ENCODE measurements at places on chromosomes 2 and 18.

GRCh38 chr2:129908721-129909373, 70.6 kb upstream of the RAB6C start:
- no peak for DNase-seq

DNA sequence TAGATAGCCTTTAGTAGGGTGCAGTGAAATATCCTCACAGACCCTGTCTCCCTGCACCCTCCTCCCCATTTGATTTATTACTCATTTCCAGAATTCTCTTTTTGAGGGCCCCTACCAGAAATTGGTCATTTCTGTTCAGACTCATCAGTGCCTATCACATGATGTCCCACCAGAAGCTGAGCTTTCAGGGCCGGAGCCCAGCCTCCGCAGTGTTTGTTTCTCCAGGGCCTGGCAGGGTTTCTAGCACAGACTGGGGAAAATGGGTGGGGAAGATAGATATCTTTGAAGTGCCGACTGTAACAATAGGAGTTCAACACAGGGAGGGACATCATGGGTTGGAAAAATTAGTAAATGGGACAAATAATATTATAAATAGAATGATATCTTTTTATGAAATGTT, 208.0 kb downstream of the PTGR3 start:
- no peak for DNase-seq

GRCh38 chr2:241686650-241687425, at the start of gene DTYMK:
DTYMK (minus strand) TSS chr2:241686815; CDS start chr2:241686783, 32 bp downstream.
- peak; percentile 87 for DNase-seq

DNA sequence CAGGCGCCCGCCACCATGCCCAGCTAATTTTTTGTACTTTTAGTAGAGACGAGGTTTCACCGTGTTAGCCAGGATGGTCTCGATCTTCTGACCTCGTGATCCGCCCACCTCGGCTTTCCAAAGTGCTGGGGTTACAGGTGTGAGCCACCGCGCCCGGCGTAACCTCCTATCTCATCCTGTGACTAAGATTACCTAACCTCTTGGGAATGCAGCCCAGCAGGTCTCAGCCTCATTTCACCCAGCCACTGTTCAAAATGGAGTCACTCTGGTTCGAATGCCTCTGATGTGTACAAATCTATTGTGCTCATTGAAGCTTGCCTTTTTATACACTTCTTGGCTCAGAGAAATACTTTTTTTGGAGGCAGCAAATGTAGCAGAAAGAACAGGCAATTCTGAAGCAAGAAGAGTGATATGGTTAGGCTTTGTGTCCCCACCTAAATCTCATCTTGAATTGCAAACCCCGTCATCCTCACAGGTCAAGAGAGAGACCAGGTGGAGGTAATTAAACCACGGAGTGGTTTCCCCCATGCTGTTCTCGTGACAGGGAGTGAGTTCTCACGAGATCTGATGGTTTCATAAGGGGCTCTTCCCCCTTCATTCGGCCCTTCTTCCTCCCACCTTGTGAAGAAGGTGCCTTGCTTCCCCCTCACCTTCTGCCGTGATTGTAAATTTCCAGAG, 60.6 kb downstream of the SLC4A3 start:
- no peak for DNase-seq

GRCh38 chr2:173869244-173870229, 95.6 kb downstream of the SP3 start:
- DNase-seq: no peak

- no peak for DNase-seq
These were observed 1.3 kb downstream of the ADI1 start for GRCh38 chr2:3517948-3518495.

DNA sequence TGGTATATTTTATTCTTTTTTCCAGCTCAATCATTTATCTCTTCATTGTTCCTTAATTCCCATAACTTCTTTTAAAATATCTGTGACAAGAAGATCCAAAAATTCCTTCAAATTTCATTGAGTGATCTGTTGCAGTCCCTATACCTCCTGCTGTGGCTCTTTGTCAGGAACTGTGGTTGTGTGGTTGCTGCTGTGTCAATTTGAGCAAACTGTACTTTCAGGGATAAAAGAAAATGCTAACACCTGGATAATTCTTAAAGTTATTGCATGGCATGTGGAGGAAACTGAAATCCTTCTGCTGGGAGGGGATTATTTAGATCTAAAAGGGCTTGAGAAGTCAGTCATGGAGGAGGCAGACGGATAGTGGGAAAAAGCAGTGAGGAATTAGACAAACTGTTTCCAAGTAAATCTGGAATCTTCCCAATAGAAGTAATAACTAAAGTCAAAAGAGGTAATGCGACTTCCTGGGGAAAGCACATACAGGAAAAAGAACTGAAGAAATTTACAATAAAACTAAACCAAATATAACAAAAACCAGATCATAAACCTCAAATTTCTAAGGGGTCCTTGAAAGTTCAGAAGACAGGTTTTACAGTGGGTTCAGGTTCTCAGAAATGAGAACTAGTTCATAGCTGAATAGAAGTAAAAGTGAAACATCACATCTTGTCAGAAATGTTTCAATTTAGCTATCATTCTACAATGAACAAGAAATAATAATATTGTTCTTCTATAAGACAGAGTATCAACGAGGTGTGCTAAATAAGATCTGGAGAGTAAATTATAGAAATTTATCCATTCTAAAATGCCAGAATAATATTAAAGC, 33.5 kb upstream of the CD226 start:
- no peak for DNase-seq

GRCh38 chr2:155054712-155055111, 356.2 kb downstream of the KCNJ3 start:
- no peak for DNase-seq

- no peak for DNase-seq
These were observed 242.6 kb upstream of the TCF4 start for GRCh38 chr18:55830544-55830943.

DNA sequence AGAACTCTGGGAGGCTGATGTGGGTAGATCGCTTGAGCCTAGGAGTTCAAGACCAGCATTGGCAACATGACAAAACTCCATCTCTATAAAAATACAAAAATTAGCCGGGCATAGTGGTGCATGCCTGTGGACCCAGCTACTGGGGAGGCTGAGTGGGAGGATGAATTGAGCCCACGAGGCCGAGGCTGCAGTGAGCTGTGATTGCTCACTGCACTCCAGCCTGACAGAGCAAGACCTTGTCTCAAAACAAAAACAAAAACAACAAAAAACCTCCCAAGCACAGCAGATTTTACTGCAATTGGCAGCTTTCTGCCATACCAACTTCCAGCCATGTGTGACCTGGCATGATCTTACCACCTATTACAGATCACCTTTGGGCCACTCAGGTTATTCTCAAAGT, 57.7 kb upstream of the LRPPRC start:
- no peak for DNase-seq

DNA sequence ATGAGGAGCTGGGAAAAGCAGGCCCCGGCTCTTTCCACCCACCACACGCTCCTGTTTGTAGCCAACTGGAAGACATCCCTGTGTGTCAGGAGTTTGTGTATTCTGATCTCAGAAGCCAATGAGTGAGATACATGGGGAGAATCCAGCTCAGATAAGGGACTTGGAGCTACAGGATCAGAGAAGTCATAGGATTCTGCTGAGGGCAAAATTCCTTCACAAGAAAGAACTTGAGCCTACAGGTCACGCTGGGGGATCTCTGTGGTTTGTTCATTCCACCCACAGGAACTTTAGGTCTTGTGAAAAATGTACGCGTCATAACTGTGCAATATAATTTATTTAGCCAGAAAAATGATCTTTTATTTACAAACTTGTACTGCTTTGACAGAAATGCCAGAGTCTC, 80.1 kb upstream of the SMIM21 start:
- no peak for DNase-seq

DNA sequence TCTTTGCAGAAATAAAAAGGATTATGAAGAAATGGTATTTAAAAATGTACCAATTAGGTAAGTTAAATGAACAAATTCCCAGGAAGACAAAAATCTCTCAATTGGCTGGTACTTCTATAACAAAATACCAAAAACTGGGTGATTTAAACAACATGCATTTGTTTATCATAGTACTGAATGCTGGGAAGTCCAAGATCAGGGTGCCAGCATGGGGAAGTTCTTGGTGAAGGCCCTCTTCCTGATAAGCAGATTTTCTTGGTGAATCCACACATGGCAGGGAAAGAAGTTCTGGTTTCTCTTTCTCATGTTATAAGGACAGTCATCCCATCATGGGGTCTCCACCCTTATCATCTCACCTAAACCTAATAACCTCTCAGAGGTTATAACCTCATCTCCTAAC, 271.6 kb upstream of the SETBP1 start:
- no peak for DNase-seq

- DNase-seq: no peak
These were observed 13.0 kb upstream of the KIF1A start for GRCh38 chr2:240832921-240833494.

DNA sequence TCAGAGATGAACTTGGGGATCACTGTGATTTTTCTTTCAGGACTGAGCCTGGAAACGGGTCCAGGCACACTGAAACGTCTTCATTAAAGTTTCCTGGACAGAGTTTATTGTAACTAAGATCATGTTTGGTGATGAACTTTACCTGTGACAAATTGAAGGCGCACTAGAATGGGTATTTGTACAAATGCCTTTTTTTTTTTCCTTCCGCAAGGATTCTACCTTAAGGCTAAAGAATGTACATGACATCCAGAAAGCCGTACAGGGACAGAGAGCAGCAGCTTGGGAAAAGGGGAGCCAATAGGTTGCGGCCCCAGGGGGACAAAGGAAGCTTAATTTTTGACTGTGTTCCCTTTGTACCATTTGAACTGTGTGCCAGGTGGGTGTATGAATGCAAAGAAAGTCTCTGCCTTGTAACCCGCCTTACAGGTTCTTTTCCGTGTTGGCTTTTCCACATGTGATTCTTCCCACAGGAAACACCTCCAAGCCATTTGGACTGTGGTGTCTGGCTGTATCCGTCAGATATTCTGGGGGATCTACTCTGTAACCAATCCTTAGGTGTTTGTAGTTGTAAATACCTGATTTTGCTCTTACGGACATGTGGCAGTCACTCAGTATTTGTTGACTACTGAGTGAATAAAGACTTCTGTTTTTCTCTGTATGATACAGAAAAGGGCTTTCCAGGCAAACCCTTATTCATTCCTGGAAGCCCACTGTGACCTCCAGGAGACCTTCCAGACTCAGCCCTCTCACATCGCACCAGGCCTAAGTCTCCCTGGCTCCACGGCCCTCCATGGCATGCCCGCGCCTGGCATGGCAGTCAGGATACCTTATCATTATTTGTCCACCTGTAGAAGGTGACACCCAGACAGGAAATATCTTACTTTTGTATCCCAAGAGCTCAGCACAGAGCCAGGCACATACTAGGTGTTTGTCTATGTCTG, 1.1 kb downstream of the LRRFIP1 start:
- DNase-seq: no peak

- DNase-seq: no peak
These were observed 208.4 kb downstream of the HDAC4 start for GRCh38 chr2:239192456-239192855.

DNA sequence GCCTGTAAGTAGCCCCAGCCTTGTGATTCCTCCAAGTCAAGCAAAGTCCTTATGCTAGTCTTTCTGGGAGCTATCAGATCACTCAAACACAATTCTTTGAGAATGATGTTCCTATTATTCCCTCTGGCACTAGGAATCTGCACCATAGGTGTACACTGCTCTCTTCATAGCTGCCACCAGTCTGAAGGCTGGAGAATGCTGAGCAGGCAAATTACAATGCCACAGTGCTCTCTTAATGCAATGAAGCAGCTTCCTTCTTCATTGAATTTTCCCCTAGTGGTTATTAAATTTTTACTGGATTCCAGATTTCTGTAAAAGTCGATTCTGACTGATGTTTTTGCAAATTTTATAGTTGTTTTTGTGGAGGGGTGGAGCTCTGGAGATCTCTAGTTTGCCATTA, 84.8 kb downstream of the CCDC178 start:
- DNase-seq: no peak

- no peak for DNase-seq
These were observed 27.5 kb downstream of the ABCA12 start for GRCh38 chr2:215110918-215111317.

GRCh38 chr2:239203443-239204135, 197.2 kb downstream of the HDAC4 start:
- no peak for DNase-seq

GRCh38 chr18:7754725-7755181, 187.6 kb downstream of the PTPRM start:
- no peak for DNase-seq

- DNase-seq: no peak
These were observed 150.4 kb downstream of the ZFP36L2 start for GRCh38 chr2:43075811-43076585.

GRCh38 chr2:240567137-240567871, 980 bp upstream of the RNPEPL1 start:
- no peak for DNase-seq

- no peak for DNase-seq
These were observed 65.9 kb upstream of the WIPF1 start for GRCh38 chr2:174663550-174663949.

DNA sequence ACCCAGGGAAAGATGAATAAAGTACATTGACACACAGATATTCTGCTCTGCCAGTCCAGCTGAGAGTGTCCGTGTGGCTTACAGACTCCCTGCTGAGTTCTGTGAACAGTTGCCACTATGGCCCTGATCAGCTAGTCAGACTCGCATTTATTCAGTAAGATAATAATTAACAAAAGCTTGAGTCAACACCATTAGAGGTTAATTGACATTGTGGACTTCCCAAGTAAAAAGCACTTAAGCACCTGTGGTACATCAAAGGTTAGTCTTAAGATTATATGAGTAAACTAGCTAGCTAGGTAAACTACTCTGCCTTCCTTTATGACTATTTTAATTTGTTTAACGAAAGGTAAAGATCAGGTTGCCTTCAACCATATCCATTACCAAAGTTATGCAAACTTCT, 33.7 kb downstream of the ANKRD30B start:
- DNase-seq: no peak

DNA sequence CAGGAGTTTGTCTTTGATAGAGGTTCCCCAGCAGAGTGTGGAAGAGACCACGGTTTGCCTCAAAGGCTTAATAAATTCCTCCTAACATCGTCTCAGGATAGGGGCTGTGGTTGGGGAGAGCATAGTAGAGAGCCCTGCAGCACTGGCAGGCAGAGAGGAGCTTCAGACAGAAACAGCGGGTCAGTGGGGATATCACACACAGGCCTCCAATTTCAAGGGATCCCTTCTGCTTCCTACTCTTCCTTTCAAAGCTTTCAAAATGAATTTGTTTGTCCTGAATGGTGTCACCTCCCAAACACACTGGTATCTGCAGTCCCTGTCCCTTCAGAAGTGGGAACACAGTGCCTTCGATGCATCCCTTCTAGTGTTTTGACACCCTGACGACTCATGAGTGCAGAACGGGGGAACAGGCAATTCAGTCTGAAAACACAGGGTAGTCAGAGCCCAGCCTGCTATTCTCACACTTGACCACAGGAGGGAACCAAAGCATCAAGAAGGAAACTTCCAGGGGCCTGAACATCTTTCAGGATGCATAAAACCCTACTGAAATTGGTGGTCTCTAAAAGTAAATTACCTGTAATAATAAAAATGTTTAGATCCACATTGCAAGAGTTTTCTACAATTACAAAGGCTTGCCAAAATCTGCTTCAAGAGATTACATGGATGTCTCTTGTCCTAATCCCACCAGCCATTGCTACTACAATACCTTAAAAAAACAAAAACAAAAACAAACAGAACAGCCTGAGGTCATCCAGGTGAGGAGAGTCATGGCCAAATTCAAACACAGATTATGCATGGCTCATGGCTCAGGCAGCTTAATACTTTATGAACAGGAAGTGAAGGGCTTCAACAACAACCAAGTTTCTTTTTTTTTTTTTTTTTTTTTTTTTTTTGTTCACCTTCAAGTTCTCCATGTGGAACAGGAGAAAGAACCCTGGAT, 49.8 kb downstream of the SLC14A2 start:
- DNase-seq: peak; percentile 48

Measured in activated CD8-positive, alpha-beta memory T cell treated with anti-CD3 and anti-CD28 coated beads for 4 hours (primary cell).